ENCODE measurements at places on chromosomes 1 and 21.
A peak's percentile ranks its signal among the peaks of the same experiment; 100 is the strongest.

DNA sequence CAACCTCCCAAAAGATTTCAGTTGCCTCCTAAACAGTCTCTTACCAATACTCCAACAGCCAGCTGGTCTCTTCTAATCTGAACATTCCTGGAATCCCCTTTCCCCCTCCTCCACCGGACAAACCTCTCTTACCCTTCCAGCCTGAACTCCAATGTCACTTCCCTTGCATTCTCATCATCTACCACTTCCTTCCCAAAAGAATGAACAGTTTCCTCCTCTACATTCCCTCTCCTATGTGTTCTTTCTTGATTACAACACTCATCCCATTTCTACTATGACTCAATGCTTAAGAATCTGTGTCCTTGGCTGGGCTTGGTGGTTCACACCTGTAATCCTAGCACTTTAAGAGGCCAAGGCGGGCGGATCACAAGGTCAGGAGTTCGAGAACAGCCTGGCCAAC is 417.1 kb downstream of the SETD4 start:
- no peak for DNase-seq

DNA sequence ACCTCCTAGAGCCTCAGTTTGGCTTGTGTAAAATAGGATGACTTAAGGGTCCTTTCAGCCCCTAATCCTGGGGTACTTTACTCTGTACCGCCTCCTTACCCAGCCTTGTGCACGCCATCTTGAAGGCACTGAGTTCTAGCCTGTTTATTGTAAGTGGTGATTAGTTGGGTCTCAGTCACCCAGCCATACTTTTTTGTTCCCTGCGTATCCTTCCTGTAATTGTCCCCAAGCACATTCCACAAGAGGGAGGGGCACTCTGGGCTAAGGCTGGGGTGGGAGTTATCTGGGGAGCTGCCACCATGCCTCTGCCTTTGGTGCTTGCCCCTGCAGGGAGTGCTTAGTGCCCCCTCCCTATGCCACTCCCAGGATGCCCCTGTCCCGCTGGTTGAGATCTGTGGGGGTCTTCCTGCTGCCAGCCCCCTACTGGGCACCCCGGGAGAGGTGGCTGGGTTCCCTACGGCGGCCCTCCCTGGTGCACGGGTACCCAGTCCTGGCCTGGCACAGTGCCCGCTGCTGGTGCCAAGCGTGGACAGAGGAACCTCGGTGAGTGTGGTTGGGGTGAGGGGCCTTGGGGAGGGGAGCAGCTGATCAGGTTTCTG is 856 bp downstream of the FDPS start:
- DNase-seq, result no peak

DNA sequence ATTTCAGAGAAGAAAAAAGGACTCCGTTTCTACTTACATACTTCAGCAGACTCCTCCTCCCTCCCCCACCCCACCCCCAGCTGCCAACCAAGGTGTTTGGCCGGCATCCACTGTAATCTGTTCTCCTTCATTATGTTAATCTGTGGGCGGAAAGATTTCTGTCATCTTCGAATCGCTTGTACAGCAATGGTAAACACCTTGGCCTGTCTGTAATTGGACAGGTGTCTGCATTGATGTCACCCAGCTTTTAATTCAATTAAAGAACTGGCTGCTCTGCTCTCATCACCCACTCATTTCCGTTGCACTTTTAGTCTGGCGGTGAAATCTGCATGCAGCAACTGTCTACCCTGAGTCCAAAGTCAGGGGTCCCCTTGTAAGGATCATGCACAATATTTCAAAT is 368.6 kb downstream of the USH2A start:
- no peak for DNase-seq

GRCh38 chr1:224939844-224940425 is 10.5 kb downstream of the DNAH14 start:
- no peak for DNase-seq

GRCh38 chr1:193806079-193807048 is 620.0 kb upstream of the B3GALT2 start:
- DNase-seq, result no peak

DNA sequence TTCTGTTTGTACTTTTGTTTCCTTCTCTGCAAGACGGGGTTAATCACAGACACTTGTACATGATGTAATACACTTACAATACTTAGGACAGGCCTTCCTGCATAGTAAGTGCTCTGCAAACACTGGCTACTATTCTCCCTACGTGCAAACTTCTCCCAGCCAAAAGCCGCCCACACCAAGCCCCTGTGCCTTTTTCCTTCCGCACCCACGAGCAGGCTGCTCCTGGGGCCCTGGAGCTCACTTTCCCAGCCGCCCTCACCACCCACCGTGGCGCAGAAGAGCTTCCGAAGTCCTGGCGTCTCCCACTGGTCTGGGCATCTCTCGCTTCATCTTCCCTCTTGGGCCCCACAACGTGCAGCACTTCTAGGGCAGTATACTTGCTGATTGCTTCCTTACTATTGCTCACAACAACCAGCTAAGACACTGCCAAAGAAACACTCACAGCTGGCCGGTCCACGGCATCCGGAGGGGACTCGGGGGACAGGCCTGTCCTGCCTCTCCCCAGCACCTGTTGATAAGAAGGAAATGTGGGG is 22.5 kb upstream of the GPR157 start:
- DNase-seq, result no peak

DNA sequence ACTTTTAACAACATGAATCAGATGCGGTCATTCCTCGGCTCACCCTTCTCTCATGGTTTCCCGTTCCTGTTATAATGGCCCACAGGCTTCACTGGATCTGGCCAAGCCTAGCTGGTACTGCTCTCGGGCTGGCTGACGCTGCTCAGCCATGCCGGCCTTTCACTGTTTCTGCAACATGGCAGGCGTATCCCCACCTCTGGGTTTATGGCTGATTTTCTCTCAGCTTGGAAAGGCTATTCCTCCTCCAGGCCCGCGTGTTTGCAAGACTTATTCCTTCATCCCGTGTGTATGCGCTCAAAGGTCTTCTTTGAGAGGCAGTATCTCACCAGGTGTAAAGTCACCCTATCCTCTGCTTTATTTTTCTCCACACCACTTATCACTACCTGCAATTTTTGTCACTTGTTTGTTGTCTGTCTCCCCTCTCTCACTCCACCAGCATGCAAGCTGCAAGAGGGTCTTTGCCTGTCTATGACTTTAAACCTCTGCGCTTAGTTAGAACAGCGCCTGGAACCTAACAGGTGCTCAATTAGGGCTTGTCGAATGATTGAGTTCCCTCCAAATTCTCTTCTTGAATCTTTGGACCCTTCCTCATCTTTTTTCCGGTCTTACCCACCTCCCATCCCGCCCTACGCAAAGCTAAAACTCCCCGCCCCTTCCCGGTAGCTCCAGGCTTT is 491 bp upstream of the RAP1A start:
- no peak for DNase-seq

GRCh38 chr1:119285482-119285881 is 83.1 kb upstream of the HAO2 start:
- DNase-seq, result no peak

DNA sequence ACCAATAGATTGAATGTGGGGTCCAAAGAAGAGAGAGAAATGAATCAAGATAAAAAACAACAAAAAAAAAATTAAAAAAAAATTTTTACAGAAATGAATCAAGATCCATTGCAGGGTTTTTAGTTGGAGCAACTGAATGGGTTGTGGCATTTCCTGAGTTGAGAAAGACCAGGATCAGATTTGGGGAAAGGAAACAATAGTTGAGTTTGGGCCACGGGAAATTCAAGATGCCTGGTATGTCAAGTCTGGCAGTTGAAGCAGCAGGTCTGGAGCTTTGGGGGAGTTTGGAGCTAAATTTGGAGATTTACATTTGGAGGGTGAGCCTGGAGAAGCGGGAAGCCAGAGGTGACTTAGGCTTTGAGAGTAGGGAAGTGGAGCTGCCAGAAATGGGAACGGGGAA is 22.6 kb downstream of the ATP8B2 start:
- DNase-seq, result no peak

DNA sequence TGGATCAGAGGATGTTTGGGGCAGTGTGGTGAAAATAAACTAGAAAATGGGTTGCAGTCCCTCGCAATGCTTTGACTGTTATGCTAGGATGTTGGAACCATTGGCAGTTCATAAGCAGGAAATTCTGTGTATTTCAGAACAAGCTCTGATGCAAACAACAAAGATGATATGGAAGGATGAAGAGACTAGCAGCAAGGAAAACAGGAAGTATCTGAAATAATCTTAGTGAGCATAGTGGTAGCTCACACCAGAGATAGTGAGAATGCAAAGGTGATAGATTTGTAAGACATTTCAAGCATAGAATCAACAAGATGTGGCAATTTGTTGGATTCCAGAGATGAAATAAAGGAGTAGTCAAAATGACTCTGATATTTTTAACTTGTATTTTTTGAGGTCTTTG is 11.1 kb upstream of the RCC1 start:
- no peak for DNase-seq

- no peak for DNase-seq
Observed at GRCh38 chr1:172935062-172935592, 115.6 kb downstream of the TNFSF18 start.

GRCh38 chr21:33283203-33283602 is 17.0 kb downstream of the IL10RB start:
- DNase-seq, result no peak

DNA sequence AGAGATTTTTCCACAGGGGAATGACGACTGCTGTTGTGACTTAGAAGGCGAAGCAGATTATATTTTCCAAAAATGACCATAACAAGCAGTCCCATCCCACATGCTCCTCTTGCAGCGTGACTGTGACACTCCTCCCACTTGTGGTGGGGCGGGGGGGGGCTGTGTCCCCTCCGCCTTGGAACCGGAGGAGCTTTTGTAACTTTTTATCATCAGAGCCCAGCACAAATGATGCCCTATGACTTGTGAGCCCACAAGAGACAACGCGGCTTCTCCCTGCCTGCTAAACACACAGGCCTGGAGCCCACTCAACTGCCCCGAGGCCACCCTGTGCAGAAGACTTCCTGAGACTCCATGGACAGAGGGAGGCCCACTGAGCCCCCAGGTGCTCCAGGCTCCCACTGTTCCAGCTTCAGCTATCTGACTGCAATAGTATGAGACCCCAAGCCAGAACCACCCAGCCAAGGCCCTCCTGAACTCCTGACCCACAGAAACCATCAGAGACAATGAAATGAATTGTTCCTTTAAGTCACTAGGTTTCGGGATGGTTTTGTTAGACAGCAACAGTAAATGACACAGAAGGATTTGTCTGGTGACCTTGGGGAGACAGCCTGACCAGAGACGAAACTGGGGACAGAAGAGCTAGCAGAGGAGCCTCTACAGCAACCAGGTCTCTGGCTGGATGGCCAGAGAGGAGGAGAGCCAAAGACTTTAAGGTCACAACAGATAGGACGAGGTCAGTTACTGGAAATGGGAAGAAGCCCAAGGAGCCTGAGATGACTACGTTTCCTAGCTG is 58.8 kb downstream of the CAPZB start:
- no peak for DNase-seq

DNA sequence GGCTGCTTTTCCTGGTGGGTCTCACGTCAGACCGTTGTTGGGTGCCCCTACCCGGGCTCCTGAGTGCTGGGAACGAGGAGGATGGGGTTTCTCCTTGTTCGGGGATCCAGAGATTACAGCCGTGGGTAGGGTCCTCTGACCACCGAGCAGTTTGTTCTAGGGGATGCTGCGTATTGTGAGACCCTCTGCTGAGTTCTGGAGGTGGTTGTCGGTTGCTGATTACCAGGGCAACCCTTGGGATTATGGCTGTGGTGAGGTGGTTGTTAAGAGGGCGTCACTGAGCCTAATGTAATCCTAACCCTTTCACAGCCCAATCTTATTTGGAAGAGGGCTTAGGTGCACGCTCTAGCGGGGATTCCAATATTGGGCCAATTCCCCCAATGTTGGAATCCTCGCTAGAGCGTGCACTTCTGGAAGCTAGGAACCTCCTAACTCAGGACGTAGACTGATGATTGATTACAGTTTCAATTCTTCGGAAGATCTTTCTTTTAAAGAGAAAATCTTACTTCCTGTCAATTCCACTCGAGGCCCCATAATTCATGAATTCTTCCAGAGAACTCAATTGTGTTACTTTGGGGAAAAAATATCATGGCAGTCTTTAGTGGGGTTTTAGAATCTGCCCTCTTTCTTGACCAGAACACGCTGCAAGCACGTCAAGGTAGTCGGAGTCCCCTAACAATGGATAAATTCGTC is 483 bp downstream of the TCEANC2 start:
- no peak for DNase-seq

- no peak for DNase-seq
Observed at GRCh38 chr1:90835661-90836344, 118.7 kb upstream of the BARHL2 start.

- DNase-seq, result no peak
Observed at GRCh38 chr1:62784509-62785365, 805 bp downstream of the ATG4C start.

GRCh38 chr1:215637041-215637573 is 70.0 kb downstream of the KCTD3 start:
- no peak for DNase-seq

- no peak for DNase-seq
Observed at GRCh38 chr1:114976891-114977290, 52.7 kb upstream of the TSHB start.

GRCh38 chr1:54359393-54360162 is 46.6 kb downstream of the SSBP3 start:
- DNase-seq, result no peak

DNA sequence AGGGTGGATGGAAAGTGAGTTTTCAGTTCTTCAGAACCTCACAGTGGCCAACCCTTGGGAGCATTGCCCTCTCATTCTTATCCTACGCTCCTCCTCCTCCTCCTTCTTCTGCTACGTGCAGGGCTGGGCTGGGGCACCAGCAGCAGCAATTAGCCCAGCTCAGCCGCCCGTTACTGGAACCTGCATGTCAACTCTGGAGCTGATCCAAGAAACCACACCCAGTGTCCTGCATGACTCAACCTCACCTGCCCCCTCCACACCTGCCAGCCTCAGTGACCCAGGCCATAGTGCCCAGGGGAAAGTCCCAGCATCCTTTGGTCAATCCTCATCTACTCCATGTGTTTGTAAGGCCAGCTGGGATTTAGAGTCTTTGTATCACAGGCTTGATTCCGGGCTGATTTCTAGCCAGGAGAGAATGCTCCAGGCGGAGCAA is 12.6 kb downstream of the ELF3 start:
- DNase-seq, result no peak

- peak; percentile 73 for DNase-seq
Observed at GRCh38 chr1:151945725-151946722, 36.7 kb upstream of the THEM4 start.

GRCh38 chr1:2334883-2335534 is 56.3 kb downstream of the MORN1 start:
- DNase-seq, result no peak

DNA sequence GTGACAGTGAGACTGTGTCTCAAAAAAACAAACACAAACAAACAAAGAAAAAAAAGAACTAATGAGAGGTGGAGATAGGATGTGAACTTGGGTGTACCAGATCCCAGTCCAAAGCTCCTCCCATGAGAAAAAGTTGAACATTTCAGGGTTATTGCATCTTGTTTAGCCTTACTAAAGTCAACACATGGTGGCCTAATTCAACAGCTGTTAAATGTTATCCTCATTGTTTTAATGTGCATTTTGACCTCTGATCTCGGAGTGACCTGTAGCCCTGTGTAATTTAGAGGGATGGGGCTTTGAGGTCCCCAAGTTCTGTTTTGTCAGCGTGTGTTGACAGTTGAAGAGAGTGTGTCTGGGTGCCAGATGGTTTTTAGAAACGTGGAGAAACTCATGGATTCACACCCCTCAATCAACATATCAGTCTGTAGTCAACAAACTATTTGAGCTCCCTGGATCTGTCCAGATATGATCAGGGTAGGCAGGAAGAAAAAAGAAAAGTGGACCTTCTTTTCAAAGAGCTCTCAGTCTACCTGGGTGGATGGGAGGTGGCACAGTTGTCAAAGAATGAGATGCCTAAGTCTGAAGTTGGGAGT is 34.7 kb downstream of the PTPRU start:
- no peak for DNase-seq
